Right lung (tissue), 10 donors: ENCODE measurements at places on chromosomes 2 and 18.

DNA sequence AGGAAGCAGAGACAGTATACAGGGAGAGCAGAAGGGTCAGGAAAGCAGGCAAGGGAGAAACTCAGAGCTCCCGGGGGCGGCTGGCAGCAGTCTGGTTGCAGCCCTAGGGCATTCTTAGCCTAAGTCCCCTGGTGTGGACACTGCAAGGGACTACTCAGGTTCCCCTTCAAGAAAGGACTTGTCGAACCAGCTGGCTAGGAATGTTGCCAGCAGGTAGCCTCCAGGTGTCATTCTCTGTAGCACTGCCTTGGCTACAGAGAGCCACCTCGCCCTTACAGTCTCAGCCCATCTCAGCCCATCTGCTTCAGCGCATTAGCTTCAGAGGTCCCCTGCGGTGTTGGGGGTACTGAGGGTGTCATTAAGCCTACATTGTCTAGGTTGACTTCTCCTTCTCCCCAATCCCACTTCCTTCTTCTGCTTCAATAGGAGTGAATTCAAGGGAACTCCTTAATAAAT lies 11.3 kb upstream of the TMSB10 start:
- no peak for DNase-seq

- DNase-seq, result no peak
Measured at GRCh38 chr2:71962350-71962749, 185.3 kb downstream of the CYP26B1 start.

- no peak for DNase-seq
Measured at GRCh38 chr2:100321179-100321865, 979 bp downstream of the LONRF2 start.

DNA sequence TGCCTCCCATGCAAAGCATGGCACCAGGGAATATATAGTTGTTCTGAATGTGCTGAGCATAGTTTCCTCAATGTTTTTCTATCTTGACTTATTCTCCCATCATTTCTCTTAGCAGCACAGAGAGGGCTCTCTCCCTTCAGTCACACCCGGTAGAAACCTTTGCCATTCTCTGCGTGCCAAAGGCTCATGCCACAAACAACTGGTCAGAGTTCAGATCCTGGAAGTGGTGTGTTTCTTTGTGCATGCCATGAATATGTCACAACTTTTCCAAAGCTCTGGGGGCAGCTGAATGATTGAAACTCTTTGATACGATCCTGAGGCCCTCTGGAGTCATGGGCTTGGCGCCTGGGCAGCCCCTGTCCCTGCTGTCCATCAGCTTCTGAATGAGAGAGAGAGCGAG lies 28.0 kb upstream of the EDAR start:
- no peak for DNase-seq

GRCh38 chr2:172091761-172092566 lies 6.7 kb downstream of the DLX1 start:
- DNase-seq, result no peak

DNA sequence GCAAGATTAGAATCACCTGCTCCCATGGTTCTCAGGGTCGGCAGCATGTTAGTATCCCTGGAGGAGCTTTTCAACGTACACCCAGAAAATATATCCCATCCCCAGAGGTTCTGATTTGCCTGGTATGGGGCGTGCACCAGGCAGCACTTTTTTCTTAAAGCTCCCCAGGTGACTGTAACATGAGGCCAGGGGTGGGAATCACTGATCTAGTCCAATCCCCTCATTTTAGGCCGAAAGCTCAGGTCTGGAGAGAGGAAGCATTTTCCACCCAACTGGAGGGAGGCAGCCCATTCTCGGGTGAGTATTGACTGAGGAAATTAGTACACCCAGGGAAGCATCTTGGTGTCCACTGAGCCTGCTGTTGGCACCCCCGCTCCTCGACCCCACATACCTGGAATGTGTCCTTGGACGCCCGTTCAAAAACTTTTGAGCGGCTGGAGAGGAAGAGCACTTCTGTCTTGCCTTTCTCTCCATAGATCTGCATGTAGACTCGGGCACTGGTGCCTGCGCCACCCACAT lies 94.3 kb downstream of the LOXHD1 start:
- DNase-seq, result no peak
